ENCODE measurements at places on chromosomes 12 and 14.

DNA sequence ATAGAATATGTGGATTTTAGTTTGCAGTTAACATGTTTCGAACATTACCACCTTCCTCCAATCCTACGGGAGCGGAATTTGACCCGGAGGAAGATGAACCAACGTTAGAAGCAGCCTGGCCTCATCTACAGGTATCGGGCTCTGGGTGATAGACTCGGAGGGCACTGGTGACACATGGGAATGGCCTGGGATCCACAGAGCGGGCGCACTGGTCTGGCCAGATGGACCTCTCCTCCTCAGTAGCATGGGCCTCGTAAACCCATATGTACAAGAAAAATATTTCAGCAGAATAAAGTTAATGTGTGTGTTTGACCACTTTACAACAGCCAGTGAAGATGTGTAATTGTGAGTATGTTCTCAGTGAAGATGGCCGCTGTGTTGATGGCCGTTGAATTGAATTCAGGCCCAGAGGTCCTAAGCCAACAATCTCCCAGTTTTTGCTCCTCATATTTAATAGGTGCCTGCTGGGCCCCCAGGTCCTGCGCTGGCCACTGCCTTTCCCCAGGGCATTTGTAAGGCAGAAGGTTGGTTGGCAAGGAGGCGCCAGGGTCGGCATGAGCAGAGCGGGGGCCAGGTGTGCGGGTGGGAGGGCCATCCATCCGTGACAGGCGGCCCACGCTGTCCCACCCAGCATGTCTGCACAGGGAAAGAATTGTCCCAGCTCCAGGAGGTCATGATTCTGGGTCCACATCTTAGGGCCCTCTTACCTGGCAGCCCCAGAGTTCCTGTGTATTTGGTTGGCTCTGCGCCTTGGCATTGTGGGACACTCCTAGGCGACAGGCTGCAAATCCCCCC is 82.0 kb upstream of the DYNC1H1 start:
- no peak for DNase-seq

DNA sequence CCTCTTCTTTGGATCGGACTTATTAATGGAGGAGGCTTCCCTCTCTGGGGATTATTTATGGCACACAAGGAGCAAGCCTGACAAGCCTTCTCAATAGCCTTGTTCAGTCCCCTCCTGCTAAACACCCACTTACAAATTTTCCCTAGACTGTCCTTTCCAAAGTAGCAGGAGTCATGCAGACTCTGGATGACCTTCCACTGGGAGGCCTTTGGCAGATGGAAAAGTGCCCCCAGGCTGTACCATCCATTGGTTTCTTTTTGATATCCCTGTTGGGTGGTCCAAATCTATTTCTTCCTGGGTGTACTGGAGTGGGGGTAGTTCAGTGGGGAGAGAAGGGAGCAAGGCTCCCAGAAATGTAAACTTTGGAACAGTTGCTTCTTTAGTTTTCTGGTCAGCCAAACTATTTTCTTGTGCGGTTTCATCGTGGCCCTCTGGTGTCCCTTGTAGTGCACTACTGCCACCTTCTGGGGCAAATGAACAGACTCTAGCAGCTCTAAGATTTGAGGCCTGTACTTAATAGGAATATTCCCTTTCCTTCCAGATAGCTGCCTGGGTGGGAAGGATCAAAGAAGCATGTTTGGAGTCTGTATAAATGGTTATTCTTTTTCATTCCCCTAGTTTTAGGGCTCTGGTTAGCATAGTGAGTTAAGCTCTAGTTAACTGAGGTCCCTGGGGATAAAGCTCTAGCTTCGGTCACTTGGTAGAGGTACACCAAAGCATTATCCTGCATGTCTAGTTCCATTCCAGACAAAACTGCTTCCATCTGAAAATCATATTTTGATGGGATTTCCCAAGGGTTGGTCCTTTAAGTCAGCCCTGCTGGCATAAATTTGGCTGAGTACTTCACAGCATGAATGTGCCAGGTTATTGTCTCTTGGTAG is 409.5 kb downstream of the SLC6A15 start:
- no peak for DNase-seq

DNA sequence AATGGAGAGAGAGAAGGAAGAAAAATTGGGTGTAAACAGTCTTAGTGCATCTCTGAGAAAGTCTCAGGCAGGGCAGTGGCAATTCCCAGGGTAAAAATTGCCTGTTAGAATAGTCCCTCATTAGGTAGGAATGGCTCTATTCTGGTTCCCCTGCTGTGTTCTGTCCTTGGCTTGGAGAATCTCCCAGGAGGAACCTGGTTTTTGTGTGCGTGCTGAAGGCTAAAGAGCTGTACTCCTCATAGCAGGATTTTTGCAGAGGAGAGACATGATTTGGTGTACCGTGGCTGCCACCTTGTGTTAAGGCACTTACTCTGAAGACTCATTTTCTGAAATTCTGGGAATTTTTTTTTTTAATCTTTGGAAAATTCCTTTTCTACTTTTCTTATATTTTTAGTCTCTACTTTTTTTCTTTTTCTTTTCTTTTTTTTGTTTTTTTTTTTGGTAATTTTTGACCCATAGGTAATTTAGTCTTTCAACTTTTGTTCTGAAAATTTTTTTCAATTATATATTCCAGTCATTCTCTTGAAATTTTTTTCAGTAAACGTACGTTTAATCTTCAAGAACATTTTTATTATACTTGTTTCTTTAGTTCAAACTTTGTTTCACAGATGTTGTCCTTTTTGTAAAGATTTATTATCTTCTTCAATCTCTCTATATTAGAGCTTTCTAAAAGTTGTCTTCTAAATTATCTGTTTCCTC is 63.8 kb downstream of the FBXO33 start:
- DNase-seq, result no peak

GRCh38 chr12:10673659-10674384 is at the start of gene STYK1:
TSS of gene STYK1 (minus strand) at chr12:10674052. CDS start at chr12:10634618, 39,434 bp downstream.
- peak; percentile 48 for DNase-seq

GRCh38 chr12:124530637-124531263 is 36.7 kb downstream of the NCOR2 start:
- no peak for DNase-seq

DNA sequence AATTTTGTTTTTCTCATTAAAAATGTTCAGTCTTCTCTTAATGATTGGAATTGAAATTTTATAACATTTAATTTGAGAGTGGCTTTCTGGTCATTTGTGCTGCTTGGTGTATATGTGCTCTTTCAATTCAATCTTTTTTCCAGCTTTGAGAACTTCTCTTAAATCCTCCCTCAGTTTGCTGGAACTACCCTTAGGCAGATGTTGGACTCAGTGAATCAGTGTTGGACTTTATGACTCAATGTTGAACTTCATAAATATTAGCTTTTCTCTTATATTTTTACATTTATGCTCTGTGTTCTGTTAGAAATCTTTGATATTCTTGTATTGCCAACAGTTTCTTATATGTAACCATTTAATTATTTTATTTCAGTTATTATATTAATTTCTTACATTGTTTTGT is 935.5 kb upstream of the FBXO33 start:
- no peak for DNase-seq

GRCh38 chr12:47280543-47281300 is 201.0 kb upstream of the AMIGO2 start:
- DNase-seq, result no peak

DNA sequence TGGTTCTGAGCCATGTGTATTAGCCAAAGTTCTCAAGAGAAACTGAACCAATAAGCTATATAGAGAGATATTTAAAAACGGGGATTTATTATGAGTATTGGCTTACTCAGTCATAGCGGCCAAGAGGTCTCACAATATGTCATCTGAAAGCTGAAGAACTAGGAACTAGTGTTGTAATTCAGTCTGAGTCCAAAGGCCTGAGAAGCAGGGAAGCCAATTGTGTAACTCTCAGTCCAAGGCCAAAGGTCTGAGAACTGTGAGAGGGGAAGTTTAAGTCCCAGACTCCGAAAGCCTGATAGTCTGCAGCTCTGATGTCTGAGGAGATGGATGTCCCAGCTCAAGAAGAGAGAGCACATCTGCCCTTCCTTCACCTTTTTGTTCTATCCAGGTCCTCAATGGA is 344.8 kb upstream of the USP15 start:
- DNase-seq, result peak; percentile 79

GRCh38 chr14:66662374-66662773 is 154.4 kb downstream of the GPHN start:
- DNase-seq, result no peak

Data from left lobe of liver (tissue), 2 donors.